NCI-H345 (cell line): ENCODE measurements at places on chromosomes 4 and X.

- DNase-seq = peak; percentile 15
These were observed 888 bp downstream of the RAB28 start for GRCh38 chr4:13483136-13483767.

- DNase-seq = peak; percentile 22
These were observed 765 bp downstream of the ENOPH1 start for GRCh38 chr4:82430964-82431745.

GRCh38 chr4:83320548-83320947 is 14.1 kb downstream of the HPSE start:
- DNase-seq = no peak

- DNase-seq = no peak
These were observed 65.5 kb upstream of the TRIM2 start for GRCh38 chr4:153138736-153139135.

DNA sequence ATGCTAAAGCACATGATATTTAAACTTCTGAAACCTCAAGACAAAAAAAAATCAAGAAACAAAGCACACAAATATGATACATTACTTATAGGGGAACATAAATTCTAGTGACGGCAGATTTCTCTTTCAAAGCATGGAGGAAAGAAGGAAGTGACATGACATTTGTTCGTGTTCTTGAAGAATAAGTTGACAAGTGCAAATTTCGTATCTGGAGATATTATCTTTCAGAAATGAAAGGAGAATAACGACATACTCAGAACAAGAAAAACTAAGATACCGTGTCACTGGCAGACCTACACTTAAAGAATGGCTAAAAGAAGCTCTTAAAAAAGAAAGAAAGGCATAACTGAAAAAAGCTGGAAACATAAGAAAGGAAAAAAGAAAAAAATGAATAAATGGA is 16.6 kb downstream of the CENPVL2 start:
- no peak for DNase-seq

GRCh38 chr4:165079476-165079875 is 25.8 kb downstream of the TRIM75 start:
- DNase-seq = peak; percentile 4

DNA sequence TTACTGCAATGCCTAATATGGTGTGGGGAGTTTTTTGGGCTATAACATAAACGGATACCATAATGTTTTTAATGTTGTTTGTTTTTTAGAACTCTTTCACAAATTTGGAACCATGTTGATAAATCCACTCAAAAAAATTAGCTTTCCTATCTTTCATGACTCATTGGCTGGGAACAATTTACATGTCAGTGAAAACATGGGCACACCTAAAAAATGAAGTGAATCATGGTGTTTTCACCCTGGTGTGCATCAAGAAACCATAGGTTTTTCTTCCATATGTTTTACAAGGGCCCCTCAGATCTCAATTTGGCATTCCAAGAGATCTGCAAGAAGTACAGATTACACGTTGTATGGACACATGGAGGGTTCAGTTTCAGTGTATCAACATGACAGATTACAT is 207.1 kb downstream of the NWD2 start:
- DNase-seq = no peak

DNA sequence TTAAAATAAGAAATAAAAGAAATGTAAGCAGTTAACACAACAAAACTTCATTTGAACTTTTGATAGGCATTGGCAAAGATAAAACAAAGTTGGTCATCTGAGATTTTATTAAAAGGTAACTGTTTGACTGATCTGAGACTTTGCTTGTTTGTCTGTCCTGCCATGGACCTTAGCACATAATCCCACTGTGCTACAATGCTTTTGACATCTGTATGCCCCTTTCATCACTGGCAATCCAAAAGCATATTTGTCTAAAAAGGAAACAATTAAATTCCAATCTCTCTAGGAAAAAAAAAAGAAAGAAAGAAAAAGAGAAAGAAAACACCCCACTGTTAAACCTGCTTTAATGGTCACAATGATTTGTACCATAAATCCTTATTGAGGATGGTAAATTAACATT is 231.0 kb downstream of the DACH2 start:
- DNase-seq = no peak

GRCh38 chrX:48806081-48806480 is 4.2 kb downstream of the HDAC6 start:
- no peak for DNase-seq

DNA sequence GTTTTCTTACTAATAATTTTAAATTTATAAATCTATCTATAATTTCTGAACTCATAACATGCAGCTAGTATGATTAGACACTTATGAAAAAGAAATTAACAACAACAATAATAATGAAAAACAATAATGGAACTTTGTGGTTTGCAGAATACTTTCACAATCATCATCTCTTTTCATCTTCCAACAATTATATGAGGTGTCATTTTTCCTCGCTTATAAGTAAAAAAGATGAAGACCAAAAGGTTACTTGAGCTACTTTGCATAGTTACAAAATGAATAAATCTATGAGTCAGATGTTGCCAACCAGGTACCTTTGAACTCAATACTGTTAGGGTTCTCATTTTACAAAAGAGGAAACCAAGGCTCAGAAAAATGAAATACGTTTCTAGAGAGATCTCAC is 98.5 kb upstream of the ELOVL6 start:
- DNase-seq = no peak

GRCh38 chr4:87185146-87185870 is 35.1 kb downstream of the KLHL8 start:
- DNase-seq = no peak

DNA sequence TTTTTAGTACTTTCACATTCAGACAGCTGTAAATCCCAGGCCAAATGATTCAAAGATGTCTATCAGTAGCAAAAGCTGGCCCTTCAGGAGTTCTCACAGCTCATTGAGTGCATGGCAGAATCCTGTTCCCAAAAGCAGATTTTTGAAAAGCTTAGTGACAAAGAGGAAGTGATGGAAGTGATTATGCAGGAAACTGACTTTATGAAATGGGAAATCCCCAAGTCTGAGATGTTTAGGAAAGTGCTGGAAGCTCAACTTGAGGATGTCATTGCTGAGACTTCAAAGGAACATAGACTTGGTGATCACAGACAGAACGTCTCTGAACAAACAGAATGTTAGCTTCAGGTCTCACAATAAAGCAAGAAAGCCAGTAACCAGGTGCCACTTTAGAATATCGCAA is 51.0 kb upstream of the CFAP47 start:
- no peak for DNase-seq

GRCh38 chr4:74055096-74055495 is 16.6 kb upstream of the CXCL3 start:
- peak; percentile 65 for DNase-seq

- DNase-seq = no peak
These were observed 14.7 kb upstream of the ANXA5 start for GRCh38 chr4:121711263-121712000.

DNA sequence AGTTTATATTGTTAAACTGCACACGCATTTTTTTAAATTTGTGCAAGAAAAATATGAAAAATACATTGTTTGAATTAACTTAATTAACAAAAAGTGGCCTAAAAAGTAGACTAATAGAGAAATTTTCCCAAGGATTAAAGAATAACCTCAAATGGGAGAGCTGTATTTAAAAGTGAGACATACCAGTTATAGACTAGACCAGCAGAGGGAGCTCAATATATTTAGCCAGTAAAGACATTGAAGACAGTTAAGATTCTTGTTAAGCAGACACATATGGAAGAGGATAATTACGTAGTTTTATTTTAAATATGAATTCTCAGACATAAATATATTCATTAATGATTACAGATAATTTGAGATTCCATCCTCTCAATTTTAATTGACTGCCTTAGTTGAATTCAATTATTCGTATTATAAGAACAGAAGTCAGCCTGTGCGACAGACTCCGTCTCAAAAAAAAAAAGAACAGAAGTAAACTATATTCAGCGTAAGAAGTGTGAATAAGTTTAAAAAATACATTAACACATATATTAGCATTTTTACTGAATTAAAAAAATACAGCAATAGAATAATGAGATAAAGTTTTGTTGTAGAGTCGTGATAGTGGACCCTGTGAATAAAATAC is 64.8 kb downstream of the GLRA3 start:
- DNase-seq = peak; percentile 36
